ENCODE measurements at places on chromosomes 12 and 14.

GRCh38 chr14:61476754-61477410, 155.5 kb downstream of the PRKCH start:
- peak; percentile 88 for DNase-seq

- DNase-seq: no peak
These were observed 23.8 kb downstream of the ZNF891 start for GRCh38 chr12:133106253-133106652.

GRCh38 chr12:80356097-80356496, 87.9 kb upstream of the PTPRQ start:
- DNase-seq: peak; percentile 59

DNA sequence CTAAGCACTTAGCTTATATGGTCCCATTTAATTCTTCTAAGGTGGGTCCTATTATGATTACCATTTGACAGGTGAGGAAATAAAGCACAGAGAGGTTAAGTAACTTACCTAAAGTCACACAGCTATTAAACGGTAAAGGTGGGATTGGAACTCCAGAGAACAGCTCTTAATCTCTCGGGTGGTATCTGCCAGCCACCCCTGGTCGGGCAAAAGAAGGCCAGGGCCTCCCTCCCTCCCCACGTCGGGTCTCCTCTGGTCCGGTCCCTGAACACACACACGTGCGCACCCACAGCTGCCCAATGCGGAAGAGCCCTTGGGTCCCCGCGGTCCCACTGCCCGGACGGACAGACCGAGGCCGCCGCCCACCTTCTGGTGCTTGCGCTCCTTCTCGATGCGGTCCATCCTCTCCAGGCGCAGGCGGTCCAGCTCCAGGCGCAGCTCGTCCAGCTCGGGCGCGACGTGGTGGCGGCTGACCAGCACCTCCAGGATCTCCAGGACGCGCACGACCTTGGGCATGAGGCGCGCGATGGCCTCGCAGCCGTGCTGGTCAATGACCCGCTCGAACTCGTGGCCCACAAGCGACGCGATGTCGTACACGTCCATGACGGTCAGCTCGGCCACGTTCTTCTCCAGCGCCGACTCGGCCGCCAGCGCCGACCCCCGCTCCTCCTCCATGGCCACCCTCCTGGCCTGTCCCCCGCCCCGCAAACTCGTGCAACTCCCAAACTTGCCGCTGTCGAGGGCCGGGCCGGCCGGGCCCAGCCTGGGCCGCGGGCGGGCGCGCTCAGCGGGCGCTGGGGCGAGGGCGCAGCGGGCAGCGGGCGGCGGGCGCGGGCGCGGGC, 490 bp downstream of the RILPL1 start:
- DNase-seq: peak; percentile 4

- DNase-seq: peak; percentile 1
These were observed 20.9 kb upstream of the OVCH1 start for GRCh38 chr12:29518407-29518806.

GRCh38 chr14:101400830-101401229, 160.5 kb upstream of the DIO3 start:
- DNase-seq: no peak
